ENCODE measurements at places on chromosomes 13 and 19.

DNA sequence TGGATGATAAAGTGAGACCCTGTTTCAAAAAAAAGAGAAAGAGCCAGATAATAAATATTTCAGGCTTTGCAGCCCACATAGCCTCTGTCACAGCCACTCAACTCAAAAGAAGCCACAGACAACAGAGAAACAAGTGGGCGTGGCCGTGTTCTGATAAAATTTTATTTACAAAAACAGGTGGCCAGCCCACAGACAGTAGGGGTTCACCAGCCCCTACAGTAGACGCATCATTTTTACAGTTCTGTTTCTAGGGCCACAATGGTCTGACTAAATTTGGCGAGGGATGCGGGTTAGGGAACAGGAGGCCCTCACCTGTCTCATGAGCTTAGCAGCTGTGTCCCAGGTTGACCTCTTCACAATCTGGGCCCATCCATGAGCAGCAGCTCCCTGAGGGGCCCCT lies 59.5 kb downstream of the ARHGEF18 start:
- DNase-seq, result no peak

DNA sequence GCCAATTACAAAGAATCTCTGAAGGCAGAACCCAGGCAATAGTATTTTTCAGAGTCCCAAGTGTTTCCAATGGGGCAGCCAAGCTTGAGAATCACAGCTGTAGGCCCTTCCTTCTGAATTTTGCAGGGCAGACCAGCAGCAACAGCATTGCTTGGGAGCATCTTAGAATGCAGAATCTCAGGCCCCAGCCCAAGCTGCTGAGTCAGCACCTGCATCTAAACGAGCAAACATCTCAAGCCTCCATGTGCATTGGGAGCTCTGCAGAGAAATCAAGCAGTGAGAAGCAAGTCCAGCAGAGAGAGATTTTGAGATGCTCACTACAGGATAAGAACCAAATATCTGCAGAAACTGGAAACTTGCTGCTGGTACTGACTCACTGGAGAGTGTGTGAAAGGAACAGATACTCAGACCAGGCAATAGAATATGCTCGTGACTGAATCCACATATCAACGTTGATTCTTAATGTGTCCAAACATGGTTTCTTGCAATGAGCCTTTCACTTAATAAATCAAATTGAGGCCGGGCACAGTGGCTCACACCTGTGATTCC lies 81.5 kb upstream of the TNFSF11 start:
- DNase-seq, result no peak

DNA sequence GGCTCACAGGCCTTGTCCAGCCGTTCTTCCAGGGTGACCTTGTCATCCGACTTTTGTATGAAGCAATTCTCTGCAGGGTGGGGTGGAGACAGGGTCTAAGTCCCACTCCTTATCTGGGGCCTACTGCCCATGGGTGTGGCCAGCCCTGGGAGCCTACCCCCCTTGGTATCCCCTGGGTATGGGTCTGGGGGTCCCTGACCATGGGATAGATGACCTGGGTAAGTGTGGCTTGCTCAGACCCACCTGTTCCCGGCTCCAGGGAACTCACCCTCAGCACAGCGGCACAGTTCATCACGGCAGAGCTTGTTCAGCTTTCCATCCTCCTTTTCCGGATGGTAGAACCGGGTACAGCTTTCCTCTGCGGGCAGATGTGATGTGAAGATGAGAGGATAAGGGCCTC lies 9.2 kb upstream of the TNFSF14 start:
- DNase-seq, result no peak

DNA sequence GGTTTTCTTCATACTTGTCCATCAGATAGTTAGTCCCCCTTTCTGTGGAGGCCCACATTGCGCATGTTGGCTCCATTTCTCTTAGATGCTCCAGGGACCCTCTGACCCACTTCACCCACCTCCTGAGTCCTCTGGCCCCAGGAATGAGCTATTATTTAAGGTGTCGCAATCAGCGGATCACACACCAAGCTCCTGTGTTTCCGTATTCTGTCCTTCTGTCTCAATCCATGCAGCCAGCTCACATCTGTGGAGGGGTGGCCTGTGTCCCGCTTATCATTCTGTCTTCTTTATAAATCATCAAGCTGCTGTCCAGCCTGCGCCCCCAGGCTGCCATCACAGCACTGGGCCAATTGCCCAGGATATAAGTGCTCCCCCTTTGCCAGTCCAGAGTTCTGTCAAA lies 4.7 kb downstream of the ZNF230 start:
- no peak for DNase-seq

DNA sequence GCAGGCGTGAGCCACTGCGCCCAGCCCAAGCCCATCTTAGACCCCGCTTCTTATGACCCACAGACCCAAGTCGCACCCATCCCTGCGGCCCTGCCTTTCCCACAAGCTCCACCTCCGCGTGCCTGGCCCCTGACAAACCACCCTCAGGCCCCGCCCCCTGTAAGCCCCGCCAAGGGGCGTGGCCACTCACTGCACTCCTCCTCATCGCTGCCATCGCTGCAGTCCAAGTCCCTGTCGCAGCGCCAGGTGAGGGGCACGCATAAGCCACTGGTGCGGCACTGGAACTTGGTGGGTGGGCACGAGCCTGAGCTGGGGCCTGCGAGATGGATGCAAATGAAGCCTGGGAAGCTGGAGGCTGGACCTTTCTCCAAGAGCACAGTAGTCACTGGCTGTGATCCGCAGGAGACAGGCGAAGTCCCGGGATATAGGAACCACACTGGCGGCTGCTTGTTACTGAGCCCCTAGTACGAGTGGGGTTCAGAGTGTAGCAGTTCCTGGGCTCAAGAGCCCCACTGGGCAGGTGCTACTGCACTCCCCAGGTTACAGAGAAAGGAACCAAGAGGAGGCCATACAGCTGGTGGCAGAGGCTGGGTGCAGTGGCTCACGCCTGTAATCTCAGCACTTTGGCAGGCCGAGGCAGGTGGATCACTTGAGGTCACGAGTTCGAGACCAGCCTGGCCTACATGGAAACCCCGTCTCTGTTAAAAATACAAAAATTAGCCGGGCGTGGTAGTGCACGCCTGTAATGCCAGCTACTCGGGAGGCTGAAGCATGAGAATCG lies 3.1 kb downstream of the CD320 start:
- DNase-seq, result no peak
